IPS DF 6.9 (cell line): ENCODE measurements at places on chromosomes 5 and 9.

DNA sequence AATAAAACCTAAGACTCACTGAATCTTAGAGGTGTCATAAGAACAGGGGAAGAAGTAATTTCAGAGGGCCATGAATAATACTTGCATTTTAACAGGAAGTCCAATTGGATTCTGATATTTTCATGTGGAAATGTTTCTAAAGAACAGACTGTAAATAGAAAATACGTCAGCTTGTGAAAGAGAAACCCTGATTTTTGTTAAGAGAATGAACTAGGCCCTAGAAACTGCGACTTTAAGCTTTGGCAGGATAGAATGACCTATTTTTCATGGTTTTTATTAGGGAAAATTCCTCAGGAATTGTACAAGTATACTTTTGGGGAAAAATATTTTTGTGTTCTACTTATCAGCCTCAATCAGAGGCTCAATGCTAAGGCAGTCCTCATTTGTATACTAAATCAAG is 215.5 kb upstream of the ACTBL2 start:
- no peak for DNase-seq
- H3K27ac ChIP-seq: no peak overlapping the region
- H3K27me3 ChIP-seq: no peaks in the 10 kb centered on the region
- no peak overlapping the region for H3K4me3 ChIP-seq
- peaks cover 2% of the 10 kb centered on the region for H3K4me1 ChIP-seq
- H3K36me3 ChIP-seq: no peaks in the 10 kb centered on the region

DNA sequence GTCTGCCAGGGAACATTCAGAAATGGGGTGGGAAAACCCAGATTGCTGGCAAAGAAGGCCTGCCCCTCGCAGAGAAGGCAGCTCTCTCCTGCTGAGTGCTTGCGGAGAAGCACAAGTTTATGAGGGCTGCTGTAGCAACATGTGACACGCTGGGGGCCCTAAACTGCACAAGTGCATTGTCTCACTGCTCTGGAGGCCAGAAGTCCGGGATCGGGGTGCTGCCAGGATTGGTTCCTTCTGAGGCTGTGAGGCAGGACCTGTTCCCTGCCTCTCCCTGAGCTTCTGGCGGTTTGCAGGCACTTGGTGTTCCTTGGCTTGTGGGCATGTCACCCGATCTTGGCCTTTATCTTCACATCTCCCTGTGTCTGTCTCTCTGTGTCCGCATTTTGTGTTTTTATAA is 75.6 kb upstream of the NEURL1B start:
- no peak overlapping the region for H3K27ac ChIP-seq
- H3K4me3 ChIP-seq: no peak overlapping the region
- H3K4me1 ChIP-seq: peaks cover 7% of the 10 kb centered on the region; the same call in 1 of the 2 replicates

DNA sequence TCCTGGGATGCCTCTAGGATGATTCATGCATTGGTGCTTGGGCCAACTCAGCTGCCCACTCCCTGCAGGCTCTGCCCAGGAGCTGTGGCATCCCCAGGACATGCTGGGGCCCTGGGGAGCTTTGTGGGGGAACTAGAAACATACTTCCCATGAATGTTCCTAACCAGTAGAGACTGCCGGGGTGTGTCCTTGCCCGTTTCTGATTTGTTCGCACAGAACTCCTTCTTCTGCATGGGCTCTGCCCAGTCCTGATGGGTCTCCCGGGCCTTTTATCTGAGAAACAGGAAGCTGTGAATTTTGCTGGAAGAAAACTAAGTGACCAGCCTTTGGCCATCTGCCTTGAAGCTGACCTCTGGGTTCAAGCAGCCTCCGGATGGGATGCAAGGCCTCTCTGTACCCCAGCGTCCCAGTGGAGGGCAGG is 71.6 kb upstream of the RNU6ATAC start:
- H3K36me3 ChIP-seq: no peaks in the 10 kb centered on the region
- no peak overlapping the region for H3K27ac ChIP-seq
- no peak overlapping the region for H3K4me3 ChIP-seq
- no peaks in the 10 kb centered on the region for H3K27me3 ChIP-seq
- DNase-seq: no peak
- H3K4me1 ChIP-seq: no peaks in the 10 kb centered on the region

DNA sequence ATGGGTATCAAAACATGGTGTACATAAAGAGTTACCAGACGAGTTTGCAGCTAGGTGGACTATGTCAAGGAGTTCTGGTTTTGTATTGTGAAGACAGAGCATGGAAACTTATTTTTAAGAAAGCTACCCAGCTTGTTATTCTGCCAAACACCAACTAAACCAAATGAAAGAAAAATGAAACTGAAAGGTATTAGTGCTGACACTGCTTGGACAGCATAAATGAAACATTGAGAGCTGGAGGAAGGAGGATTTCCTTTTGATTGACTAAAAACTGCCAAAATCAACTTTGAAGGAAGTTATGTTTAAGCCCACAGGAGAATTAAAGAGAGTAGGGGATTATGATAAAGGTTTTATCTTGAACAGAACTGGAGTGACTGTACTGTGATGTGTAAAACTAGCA is 766.2 kb downstream of the PTPRD start:
- H3K36me3 ChIP-seq: no peaks in the 10 kb centered on the region
- no peaks in the 10 kb centered on the region for H3K4me1 ChIP-seq
- DNase-seq: no peak
- H3K4me3 ChIP-seq: no peak overlapping the region
- no peak overlapping the region for H3K27ac ChIP-seq

DNA sequence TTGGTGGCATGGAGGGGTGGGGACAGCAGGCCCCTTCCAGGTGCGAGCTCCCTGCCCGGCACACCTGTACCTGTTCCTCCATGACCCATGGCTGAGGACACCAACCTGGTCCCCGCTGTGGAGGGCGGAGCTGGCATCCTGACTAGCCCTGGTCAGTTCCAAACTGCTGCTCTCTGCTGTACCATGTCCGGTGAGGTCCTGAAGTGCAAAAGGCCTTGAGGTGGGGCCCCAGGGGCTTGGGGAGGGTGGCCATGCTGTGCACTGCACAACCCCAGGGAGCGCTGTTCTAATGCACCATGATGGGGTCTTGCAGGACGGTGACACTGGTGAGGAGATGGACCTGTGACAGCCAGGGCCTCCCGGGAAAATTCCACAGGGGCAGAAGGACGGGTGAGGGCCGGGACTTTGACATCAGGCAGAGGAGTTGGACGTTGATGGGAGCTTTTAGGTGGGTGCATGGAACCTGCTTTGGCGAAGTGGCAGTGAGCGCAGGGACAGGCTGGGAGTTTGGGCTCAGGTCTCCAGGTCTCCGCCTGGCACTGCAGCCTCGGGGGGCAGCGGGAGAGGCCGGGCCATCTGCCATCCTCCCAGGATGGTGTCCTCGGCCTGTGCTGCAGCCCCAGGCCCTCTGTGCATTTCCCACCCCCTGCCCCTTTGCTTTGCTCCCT is 38.9 kb downstream of the COL5A1 start:
- no peak for DNase-seq
- peaks cover 2% of the 10 kb centered on the region; the same call in 1 of the 2 replicates for H3K4me1 ChIP-seq
- no peaks in the 10 kb centered on the region for H3K27me3 ChIP-seq
- H3K27ac ChIP-seq: no peak overlapping the region
- H3K36me3 ChIP-seq: no peaks in the 10 kb centered on the region; the same call in 1 of the 2 replicates

DNA sequence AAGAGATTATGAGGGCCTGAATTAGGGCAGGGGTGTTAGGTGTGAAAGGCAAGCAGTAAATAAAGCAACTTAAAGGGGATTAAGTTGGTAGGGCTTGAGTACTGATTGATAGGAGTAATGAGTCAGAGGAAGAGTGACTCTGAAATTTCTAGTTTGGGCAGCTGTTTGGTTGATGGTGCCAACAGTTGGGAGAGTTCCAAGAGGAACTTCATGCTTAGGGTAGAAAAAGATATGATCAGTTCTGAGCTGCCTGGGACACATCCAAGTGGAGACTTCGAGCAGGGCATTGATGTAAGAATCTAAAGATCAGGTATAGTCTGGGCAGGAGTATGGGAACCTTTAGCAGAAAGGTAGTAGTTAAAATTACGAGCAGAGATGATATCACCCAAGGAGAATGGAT is 10.2 kb downstream of the MAMDC2 start:
- no peaks in the 10 kb centered on the region for H3K4me1 ChIP-seq
- H3K27me3 ChIP-seq: no peaks in the 10 kb centered on the region
- no peak for DNase-seq
- no peaks in the 10 kb centered on the region for H3K36me3 ChIP-seq
- no peak overlapping the region for H3K27ac ChIP-seq
- H3K4me3 ChIP-seq: no peak overlapping the region

- H3K36me3 ChIP-seq: no peaks in the 10 kb centered on the region
- no peak overlapping the region for H3K4me3 ChIP-seq
- H3K27ac ChIP-seq: no peak overlapping the region
- DNase-seq: no peak
Measured at GRCh38 chr5:98604721-98605425, 168.6 kb upstream of the RGMB start.

- H3K27me3 ChIP-seq: no peaks in the 10 kb centered on the region
- no peak overlapping the region for H3K27ac ChIP-seq
- H3K4me3 ChIP-seq: no peak overlapping the region
- H3K4me1 ChIP-seq: no peaks in the 10 kb centered on the region
- DNase-seq: no peak
Measured at GRCh38 chr9:115367321-115367720, 249.4 kb upstream of the TNC start.

DNA sequence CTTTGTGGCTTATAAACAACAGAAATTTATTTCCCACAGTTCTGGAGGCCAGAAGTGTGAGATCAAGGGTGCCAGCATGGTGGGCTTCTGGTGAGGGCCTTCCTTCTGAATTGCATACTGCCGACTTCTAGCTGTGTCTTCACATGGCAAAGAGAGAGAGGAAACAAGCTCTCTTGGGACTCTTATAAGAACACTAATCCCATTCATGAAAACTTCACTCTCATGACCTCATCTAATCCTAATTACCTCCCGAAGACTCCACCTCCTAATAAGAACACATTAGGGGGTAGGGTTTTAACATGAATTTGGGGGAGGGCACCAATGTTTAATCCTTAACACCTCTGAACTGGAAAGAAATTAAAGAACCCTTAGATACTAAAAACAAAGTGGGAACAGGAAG is 75.9 kb upstream of the MINAR2 start:
- no peaks in the 10 kb centered on the region for H3K27me3 ChIP-seq
- no peaks in the 10 kb centered on the region for H3K4me1 ChIP-seq
- no peak overlapping the region for H3K27ac ChIP-seq
- H3K36me3 ChIP-seq: peaks cover 3% of the 10 kb centered on the region; the same call in 1 of the 2 replicates

DNA sequence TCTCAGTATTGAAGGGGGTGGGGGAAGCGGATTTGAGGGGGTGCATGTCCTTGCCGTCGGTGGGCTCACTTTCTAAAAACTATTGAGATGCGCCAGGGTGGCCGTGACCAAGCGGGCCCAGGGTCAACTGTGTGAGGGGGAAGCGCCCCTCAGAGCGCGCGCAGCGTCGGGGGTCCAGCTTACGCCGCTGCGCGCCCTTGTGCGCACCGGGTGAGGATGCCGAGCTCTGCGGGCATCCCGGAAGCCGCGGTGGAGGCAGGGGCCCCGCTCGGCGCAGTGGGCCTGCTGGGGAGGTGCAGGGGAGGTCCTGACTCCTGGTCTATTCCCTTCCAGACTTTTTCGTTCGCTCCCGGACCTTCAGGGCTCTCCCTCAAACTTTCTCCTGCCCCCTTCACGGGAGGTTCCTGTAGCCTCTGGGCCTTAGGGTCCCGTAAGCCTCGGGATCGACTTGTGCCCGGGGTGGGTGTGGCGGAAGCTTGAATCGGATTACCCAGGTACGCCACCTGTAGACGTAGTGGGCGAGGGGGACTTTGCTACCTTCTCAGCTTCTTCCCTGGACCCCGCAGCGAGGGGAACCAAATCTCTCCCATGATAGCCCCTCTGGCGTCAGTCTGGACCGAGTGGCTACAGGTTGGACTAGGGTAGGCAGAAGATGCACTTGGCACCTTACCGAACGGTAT is 2.5 kb upstream of the PRDM6 start:
- peaks cover 6% of the 10 kb centered on the region for H3K4me1 ChIP-seq
- H3K4me3 ChIP-seq: peak overlapping the region; percentile 18; the same call in 1 of the 2 replicates
- no peak overlapping the region for H3K27ac ChIP-seq
- DNase-seq: no peak

DNA sequence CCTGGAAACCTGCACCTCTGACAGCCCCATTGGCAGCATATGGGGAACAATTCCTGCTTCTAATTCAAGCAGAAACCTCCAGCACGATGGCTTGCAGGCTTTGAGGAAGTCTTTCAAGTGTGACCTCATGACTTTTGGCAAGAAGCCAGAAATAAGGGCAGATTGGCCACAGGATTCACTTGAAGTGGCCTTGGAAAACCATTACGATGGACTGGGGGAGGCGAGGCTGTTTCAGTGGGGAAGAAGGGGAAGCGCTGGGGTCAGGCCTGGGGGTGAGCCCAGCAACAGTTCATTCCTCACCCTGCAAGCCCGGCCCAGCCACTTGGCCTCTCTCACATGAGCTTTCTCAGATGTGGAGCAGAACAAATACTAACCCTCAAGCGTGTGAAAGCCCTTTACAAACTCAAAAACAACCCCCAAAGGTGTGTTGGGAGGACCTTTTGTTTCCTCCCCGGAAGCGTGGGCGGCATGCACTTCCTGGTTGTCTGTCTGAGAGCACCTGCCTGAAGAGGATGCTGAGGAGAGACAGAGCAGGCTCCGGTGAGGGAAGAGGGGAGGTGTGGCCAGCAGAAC is 26.9 kb upstream of the EEIG1 start:
- H3K36me3 ChIP-seq: no peaks in the 10 kb centered on the region
- H3K27ac ChIP-seq: no peak overlapping the region

DNA sequence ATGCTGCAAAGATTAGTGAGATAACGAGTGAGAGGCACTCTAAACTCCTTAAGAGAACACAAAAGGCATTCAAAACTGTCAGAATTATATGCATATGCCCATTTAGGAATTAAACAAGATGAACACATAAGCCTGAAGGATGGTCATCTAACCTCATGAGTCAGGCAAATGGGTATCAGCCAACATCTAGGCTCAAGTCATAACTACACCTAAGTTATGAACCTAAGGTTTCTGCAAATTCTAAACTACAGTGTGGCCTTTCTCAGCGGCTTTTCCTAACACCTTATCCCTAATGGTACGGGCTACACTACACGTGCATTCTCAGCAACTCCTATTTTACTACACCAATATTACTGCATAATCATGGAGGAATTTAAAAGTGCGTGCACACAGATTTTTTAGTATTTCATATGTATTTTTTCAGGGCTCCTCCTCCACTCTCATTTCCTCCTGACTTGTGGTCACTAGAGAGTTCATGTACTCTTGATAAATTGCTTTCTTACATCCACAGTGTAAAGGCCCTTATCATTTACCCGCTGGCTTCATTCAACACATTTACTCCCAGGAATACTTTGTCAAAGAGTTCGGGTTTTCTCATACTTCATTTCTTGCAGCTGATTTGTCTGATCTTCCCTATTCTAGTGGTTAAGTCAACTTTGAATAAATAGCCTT is 316.5 kb downstream of the BNC2 start:
- H3K4me3 ChIP-seq: no peak overlapping the region
- peaks cover 3% of the 10 kb centered on the region for H3K36me3 ChIP-seq
- no peak overlapping the region for H3K27ac ChIP-seq
- H3K4me1 ChIP-seq: peaks cover 2% of the 10 kb centered on the region; the same call in 1 of the 2 replicates

DNA sequence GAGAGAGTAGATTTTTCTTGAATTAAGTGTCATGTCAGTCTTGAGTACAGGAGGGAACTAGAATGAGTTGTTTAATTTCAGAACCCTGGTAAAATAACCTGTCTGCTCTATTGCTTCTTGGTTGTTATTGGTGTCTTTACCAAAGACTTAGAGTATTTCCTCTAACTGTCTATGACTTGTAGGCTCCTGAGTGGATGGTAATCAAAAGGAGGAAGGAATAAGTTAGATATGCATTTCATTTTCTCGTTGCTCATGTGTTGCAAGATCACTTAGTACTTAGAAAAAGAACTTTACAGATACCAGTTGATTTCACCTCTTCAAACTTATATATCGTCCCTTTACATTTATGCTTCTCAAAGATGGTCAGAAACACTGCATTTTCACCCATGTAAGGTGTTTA is 31.1 kb downstream of the UHRF2 start:
- H3K27me3 ChIP-seq: no peaks in the 10 kb centered on the region
- H3K36me3 ChIP-seq: no peaks in the 10 kb centered on the region
- DNase-seq: no peak
- no peak overlapping the region for H3K27ac ChIP-seq
- H3K4me3 ChIP-seq: no peak overlapping the region
